ENCODE measurements at places on chromosomes 12 and 14.

DNA sequence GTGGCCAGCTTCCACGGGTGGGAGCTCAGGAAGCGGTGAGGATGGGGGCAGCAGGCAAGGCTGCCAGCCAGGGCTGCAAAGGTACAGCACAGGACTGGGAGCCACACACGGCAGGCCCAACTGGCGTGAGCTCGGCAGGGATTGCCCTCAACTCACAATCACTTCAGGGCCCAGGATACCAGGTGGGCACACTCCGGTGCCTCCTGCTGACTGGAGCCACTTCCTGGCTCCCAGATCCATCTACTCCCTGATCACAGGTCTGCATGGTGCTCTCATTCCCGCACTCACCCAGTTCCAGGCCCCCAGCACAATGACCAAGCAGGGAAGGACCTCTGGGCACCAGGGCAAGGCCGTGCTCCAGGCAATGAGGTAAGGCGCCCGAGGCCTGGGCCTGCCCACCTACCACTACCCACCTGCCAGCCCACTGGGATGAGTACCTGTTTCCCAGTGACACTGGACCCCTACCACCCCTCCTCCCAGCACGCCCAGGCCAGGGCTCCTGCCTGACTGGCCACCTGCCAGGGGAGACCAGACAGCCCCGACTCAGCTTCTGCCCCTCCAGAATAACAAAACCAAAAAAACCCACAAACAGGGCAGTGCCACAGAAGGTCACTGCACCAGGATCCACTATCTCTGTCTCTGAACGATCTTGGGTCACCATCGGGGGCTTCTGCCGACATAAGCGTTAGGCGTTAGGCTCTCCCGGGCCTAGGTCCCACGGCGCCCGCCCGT lies 1.8 kb downstream of the JAG2 start:
- no peak for DNase-seq

- DNase-seq = no peak
These were observed 10.0 kb downstream of the EML1 start for GRCh38 chr14:99803106-99803775.

DNA sequence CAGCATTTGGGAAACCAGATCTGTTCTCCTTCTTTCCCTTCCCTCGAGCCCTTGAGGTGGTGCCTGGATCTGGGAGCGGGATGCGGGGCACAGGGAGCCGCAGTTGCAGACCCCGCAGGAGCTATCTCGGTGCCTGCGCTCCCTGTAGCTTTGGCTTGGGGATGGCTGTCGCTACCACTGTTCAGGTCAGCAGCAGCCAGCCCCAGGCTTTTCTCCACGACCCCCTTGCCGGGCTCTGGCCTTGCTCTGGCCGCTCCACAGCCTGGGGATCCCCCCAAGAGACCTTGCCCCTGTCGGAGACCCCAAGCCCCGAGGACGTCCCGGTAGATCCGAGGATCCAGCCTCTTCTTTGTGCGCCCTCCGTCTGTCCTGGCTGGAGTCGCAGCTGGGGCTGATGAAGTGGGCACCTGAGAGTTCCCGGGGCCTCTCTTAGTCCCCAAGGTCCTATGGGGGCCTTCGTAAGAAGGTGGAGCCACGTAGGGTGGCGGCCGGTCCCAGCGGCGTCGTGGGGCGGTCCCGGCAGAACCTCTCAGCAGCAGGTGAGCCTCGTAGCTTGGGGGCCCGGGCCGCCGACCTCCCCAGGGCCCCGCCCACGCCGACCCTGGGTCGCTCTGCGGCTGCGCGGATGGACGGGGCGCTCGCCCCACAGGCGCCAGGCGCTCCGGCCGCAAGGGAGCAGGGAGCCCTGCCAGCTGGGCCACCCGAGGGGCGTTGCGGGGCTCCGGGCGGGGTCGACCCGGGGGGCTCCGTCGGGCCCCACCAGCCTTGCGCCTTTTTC lies 1.3 kb downstream of the DDN start:
- DNase-seq = peak; percentile 58

GRCh38 chr12:94230357-94230905 lies 82.1 kb downstream of the PLXNC1 start:
- DNase-seq = no peak

GRCh38 chr12:105911966-105912365 lies 226.8 kb downstream of the NUAK1 start:
- no peak for DNase-seq

DNA sequence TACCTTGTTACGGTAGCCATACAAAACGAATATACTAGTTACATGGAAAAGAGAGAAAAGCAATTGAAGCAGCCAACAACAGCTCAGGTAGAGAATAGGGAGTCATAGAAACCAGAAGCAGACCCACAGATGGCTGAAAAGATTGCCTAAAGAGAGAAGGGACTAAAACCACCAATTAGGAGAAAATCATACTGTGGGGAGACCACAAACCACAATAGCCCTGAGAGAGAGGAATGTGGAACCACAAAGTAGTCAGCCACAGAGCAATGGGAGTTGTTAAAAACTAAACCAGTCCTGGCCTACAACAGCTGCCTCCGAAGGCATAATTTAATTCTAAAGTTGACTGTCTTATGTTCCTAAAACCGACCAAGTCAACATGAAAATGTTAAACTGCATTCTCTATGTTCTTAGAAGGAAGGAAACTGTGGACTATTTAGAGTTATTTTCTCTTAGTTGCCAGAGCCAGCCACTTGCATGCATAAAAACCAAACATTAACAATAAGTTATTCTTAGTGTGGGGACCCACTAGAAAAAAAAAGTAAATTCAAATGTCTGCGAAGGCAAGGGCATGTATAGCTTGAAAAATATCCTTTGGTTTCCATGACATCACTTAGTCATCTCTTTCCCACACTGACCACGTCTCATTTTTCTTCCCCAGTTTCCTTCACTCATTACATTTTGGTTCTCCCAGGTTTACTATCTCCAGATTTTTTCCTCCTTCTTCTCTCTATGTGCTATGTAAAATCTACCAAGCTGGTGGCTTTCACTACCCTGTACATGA lies 398.1 kb downstream of the NOVA1 start:
- no peak for DNase-seq

DNA sequence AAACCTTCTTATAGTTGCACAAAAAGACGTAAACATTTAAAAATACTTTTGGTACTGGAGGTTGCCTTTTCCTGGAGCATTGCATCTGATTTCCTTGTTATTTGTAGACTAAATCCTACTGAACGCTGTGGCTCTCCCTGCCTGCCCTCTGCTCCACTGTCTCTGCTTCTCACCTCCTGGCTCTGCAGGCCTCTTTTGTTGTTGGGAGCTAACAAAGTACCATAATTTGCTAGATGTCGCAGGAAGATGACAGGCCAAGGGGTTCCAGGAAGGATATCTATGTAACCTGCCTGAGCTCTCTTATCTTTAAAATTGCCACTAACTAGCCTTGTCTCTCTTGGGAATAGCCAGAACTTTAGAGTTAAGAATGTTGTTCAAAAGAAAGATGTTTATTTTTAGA lies 21.4 kb downstream of the SYNE2 start:
- DNase-seq = no peak

- no peak for DNase-seq
These were observed 143.9 kb upstream of the SSTR1 start for GRCh38 chr14:38063711-38064320.

GRCh38 chr14:71070169-71070568 lies 162.9 kb downstream of the PCNX1 start:
- no peak for DNase-seq

GRCh38 chr12:131137836-131138637 lies 184.3 kb downstream of the ADGRD1 start:
- DNase-seq = no peak

DNA sequence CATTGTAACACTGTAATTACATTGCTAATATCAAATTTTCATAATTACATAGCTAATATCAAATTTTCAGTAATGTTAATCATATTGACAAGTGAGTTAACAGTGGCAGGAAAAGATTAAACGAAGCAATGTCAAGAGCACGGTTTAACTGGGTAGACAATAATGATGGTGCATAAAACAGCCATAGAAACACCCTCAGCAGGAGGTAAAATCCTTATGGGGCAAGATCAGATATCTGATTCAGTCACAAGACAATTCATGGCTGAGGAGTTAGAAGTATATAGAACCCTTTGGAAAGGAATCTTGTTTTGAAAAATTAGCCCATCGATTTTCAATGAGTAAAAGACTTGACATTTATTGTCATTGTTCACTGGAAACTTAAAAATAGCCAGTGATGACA lies 190.6 kb downstream of the SLC2A13 start:
- no peak for DNase-seq

DNA sequence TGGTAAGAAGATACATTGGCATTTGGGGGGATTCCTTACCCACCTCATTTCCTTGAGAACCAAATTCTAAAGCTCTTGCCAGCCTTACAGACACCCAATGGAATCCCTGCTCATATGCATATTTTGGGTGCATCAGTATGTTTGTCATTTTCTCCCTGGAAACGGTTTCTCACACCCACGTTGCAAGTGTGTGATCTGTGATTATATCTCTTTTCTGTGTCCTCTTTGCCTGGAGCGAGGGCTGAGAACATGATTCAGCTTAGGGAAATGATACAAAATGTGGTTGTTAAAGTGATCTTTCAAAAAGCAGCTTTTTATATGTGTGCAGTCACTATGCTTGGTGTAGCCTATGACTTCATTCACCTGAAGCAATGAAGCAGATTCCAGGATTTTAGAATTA lies 52.0 kb downstream of the KCNMB4 start:
- DNase-seq = peak; percentile 25

DNA sequence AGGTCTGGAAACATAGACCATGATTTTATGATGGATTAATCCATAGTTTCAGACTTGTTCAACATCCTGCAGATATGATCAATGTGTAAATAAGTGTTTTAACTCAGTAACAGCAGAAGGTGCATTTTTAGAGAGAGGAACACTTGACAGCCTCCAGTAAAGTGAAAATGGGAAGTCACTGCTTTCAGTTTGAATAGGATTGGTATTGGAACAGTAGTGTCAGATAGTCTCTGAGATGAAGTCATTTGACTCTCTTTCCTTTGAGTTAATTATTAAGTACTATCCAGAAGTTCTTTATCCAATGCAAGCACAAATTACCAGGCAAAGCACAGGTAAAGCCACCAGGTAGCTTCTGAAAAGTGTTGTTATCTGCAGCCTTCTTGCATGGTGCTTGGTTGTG lies 14.5 kb upstream of the NAV3 start:
- DNase-seq = no peak

DNA sequence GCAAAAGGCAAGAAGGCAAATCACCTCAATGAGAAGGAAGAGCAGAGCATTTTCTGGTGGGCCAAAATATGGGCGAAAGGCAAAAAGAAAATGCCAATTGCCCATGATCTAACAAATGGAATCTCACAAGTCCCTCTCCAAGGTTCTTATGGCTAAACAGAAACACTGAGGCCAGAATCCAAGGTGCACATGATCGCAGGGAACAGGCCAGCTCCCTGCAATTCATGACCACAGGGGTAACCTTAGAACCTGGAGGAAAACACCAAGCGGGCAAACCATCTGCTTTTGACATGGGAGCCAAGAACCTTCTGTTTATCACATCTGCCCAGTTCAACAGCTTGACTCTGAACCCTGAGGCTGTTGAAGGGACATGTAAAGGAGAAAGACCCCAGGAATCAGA lies 60.0 kb downstream of the NT5DC3 start:
- DNase-seq = no peak

- DNase-seq = no peak
These were observed 9.0 kb downstream of the LGALS3 start for GRCh38 chr14:55138091-55138490.

- DNase-seq = peak; percentile 50
These were observed 21.1 kb downstream of the TMBIM6 start for GRCh38 chr12:49762468-49762847.

DNA sequence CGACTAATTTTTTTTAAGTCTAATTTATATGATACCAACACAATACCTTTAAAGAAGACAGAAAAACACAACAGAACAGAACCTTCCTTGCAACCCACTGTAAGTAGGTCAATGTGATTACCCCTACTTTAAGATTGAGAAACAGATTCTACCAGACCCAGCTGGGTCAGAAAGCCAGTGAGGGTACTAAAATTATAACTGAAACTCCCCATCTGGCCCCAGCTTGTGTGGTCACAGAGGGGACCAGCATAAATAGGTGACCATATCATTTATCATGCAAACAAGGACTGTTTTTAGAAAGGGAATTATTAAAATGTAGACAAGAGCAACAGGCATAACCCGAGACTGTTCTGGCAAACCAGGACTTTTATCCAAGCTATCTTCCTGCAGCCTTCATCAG lies 30.1 kb upstream of the FRMD6 start:
- DNase-seq = no peak

All from stimulated activated CD8-positive, alpha-beta memory T cell treated with anti-CD3 and anti-CD28 coated beads, Interleukin-4, amount 100 ng/mL, for 48 hours (primary cell).